ENCODE measurements at places on chromosomes 11 and 22.

DNA sequence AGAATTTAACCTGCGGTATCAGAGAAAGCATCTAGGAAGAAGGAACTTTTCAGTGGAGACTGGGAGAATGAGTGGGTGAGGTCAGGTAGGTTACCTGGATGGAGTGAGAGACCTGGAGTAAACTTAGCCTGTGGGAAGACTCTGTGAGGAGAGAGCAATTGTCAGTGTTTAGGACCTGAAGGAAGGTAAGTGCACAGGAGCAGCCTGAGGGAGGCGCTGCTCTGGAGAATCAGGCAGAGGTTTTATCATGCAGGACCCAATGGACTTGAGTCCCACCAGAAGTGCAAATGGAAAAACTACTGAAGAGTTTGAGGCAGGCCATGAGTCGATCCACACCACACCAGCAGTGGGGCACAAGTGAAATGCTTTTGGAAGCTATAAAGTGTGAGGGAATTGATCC, 10.6 kb upstream of the IFTAP start:
- no peak for DNase-seq

GRCh38 chr22:36017651-36018091, 11.0 kb downstream of the RBFOX2 start:
- DNase-seq: no peak

DNA sequence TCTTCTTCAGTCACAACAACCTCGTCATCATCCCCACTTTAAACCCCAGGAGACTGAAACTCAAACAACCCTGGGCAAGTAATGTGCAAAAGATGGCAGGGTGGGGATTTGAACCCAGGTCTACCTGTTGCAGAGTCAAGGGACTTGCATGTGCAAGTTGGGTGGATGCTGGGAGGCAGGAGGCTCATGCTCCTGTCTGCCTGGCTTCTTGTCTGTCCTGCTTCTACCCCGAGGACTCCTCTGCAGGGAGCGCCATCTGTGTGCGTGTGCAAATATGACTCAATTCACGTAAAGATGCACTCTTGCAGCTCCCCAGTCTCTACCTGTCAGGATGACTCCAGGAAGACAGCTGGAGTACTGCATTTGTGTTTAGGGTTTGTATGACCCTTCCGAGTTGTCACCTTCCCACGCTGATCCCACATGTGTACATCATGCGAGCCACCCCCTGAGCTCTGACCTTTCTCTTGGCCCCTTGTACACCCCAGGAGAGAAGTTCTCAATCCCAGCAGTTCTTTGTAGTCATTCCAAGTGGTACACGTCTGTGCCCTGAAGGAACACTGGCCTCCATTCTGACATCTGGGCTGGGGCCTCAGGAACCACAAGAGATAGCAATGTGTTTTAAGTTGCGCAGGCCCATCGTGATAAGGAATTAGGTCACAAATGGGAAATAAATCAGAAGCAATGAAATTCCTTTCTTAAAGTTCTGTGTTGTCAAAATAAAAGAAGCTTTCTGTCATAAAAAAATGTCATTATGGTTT, 95.7 kb downstream of the CWC15 start:
- DNase-seq: no peak

- no peak for DNase-seq
Observed at GRCh38 chr11:103367650-103368049, 258.4 kb downstream of the DYNC2H1 start.

- DNase-seq: no peak
Observed at GRCh38 chr11:117830072-117830471, 5.5 kb upstream of the FXYD2 start.

- peak; percentile 5 for DNase-seq
Observed at GRCh38 chr22:31753005-31753633, 700 bp upstream of the DEPDC5 start.

- DNase-seq: no peak
Observed at GRCh38 chr11:33779849-33780528, 5.7 kb upstream of the FBXO3 start.

DNA sequence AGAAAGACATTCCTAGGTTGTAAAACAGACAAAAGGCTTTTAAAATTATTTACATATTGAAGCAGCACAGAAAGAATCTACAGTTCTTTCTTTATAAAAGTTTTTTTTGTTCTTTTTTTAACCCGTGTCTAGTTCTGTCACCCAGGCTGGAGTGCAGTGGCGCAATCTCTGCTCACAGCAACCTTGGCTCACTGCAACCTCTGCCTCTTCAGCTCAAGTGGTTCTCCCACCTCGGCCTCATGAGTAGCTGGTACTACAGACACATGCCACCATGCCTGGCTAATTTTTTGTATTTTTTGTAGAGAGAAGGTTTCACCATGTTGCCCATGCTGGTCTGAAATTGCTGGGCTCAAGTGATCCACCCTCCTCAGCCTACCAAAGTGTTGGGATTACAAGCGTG, 3.8 kb upstream of the INCENP start:
- DNase-seq: no peak

- no peak for DNase-seq
Observed at GRCh38 chr22:36419912-36420882, 32.4 kb upstream of the MYH9 start.

GRCh38 chr22:31248138-31248745, 36.1 kb downstream of the LIMK2 start:
- DNase-seq: peak; percentile 38

DNA sequence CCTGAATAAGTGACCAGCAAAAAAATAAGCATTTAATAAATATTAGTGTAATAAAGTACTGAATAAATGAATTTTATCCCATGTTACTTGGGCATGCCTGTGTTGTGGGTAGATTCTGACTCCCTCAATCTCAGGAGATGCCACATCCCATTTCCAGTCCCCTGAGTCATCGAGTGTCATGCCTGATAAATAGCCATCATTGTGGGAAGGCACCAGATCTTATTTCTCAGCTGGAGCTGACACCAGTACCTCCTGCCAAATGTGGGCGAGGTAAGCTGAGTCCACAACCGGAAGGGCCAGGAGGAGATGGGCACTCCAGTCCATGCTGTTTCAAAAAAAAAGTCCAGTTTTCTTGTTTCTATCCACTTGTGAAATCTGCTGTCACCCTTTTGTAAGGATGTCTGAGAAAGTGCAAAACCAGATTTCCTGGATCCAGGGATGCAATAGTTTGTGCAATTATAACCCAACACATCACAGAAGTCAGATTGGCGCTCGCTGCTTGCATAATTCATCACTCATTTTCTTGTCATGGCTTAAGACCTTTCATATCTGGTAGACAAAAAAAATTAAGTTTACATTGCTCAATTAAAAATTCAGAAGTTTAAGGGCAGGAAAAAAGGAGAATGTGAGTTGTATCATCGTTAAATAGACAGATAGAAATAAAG, 311.6 kb downstream of the MIAT start:
- DNase-seq: no peak

GRCh38 chr22:49018601-49019000, 809.1 kb downstream of the BRD1 start:
- no peak for DNase-seq

GRCh38 chr11:33177676-33178336, 16.5 kb upstream of the CSTF3 start:
- no peak for DNase-seq

- DNase-seq: peak; percentile 57
Observed at GRCh38 chr11:65112546-65113360, 1.1 kb downstream of the TM7SF2 start.

DNA sequence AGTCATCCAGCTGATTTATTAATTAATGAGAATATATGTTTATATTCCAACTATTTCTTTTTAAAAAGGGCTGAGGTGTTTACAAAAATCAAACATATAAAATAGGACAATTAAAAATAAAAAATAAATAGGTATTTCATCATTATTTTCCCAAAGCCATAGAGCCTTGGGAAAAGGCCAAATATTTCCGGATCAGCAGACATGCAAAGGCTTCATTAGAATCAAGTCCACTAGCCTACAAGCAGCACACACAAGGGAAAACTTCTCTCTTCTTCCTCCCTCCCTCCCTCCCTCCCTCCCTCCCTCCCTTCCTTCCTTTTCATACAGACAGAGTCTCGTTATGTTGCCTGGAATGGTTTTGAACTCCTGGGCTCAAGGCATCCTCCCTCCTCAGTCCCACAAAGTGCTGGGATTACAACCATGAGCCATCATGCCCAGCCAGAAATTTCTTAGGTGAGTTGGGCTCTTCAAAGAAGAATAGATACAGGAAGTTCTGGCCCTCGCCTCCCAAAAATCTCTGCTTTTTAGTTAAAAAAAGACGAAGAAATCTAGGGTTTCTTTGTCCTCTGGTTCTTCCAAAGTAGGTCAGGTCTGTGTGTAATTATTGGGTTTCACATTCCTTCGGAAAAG, 121.2 kb downstream of the SIK3 start:
- no peak for DNase-seq

DNA sequence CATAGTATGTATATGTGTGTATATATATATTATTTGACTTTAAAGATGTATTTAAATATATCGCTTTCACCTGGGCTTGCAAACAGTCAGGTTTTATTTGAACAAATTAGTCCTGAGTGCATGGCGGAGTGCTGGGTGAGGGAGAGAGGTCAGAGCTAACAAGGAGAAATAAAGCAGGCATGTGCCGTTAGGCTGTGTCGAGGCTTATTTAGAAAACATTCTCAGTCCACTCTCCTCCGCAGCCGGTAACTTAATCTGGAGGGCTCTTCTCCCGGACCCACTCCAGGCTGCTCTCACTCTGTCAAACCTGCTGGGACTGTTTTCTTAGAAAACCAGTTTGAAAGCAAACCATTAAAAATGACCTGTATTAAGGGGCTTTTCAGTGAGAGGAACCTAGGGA, 455.9 kb downstream of the MN1 start:
- DNase-seq: no peak

GRCh38 chr11:64871492-64871891, 6.9 kb downstream of the EHD1 start:
- DNase-seq: no peak

- DNase-seq: no peak
Observed at GRCh38 chr11:84608837-84609196, 1018.3 kb downstream of the DLG2 start.

GRCh38 chr11:8168485-8169257, at the start of gene RIC3:
Gene RIC3 (minus strand): TSS chr11:8169025. CDS start chr11:8168989, 36 bp downstream.
- DNase-seq: peak; percentile 31

- DNase-seq: no peak
Observed at GRCh38 chr22:50118557-50119168, 28.9 kb downstream of the MOV10L1 start.

DNA sequence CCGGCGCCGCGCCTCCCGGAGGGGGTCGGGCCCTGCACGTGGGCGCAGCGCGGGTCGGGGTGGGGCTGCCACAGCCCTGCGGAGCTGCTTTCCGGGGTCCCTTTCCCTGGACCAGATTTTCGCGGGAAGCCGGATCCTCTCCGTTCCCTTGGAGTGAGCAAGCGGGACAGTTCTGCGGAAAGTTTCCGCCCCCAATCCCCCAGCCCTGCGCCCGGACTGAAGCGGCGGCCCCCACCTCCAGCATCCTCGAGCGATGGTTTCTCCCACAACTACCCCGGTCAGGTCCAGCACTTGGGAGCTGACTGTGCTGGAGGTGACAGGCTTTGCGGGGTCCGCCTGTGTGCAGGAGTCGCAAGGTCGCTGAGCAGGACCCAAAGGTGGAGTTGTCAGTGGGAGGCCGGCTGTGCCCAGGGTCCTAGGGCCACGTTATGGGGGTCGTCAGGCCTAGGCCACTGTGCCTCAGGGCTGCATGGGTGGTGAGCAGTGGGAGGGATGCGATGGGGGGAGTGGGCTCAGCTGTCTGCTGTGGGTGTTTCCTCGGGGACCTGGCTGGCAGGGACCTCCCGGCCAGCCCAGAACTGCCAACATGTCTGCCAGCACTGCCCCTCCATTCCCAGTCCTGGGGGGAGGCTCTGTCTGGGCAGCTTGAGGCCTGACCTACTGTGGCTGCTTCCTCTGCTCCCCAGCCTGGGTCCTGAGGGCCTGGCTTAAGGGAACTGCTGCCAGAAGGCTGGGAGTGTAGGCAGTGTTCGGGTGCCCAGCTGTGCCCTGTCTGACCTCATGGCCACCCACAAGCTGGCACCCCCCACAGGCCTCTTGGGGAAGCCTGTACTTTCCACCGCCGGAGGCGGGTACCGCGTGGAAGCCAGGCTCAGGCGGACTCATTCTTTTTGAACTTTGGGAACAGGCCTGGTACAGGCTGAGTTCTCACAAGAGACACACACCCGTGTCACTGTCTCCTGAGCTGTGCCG, 726 bp downstream of the ST3GAL4 start:
- DNase-seq: no peak

GRCh38 chr11:65124480-65125196, 2.5 kb downstream of the MRPL49 start:
- DNase-seq: no peak

DNA sequence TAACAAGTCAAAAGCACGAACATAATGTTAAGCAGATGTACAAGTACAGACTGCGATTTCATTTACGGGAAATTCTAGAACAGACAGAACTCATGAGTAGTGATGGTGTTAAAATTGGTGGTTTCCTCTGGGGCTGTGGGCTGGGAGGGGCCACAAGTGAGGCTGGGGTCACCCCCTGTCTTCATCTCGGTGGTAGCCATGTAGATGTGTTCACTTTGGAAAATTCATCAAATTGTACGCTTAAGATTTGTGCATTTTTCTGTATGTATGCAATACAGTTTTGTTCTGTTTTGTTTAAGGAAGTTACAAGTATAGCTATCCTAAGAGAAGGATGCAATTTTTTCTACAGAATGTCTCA, 504 bp upstream of the ASCC2 start:
- DNase-seq: no peak

GRCh38 chr11:65927904-65928397, 8.7 kb downstream of the DRAP1 start:
- DNase-seq: peak; percentile 64

GRCh38 chr22:35842954-35843353, 125.3 kb downstream of the APOL5 start:
- no peak for DNase-seq

DNA sequence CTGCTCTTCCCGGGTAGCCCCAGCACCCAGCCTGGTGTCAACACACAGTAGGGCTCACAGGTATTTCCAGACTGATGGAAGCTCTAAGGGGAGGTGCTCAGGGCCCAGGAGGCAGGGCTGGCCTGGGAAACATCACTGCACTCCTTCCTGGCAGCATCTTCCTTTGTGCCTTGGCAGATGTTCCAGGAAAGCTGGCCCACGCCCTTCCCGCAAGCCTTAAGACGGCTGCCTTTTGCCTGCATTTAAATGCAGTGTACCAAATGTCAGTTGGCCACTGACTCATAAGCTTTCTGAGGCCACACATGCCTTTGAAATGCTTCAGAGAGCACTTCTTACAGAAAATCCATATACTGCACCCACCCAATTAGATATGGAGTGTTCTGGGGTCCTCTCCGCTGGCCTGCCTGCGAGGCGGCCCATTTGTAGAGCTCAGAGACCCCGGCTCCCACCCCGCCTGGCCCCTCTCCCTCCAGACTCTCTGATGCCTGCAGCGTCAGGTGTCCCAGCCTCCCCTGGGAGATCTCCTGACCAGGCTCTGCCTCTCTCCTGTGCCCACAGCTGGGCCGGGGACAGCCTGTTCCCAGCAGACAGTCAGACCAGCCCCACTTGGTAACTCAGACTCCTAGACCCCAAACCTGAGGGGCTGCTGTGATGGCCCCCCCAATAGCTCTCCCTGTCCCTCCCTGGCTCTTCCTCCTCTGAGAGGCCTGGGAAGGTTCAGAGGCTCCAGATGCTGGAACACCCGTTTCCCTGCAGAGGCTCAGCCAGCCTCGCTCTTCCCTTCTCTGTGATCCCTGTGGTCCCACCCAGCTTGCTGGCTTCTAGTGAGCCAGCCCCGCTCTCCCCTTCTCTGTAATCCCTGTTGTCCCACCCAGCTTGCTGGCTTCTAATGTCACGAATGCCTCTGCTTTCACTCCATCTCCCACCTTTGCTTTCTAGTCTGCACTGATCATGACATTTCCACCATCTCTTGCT, 47.6 kb upstream of the THY1 start:
- DNase-seq: no peak

All from activated T-cell treated with anti-CD3 and anti-CD28 coated beads for 4 hours (primary cell).